Activated gamma-delta T cell (primary cell): ENCODE measurements at places on chromosomes 3 and 15.

- DNase-seq = no peak
Observed at GRCh38 chr3:7536921-7537320, 676.0 kb downstream of the GRM7 start.

GRCh38 chr3:112360561-112360960, 27.6 kb downstream of the CD200 start:
- DNase-seq = no peak

DNA sequence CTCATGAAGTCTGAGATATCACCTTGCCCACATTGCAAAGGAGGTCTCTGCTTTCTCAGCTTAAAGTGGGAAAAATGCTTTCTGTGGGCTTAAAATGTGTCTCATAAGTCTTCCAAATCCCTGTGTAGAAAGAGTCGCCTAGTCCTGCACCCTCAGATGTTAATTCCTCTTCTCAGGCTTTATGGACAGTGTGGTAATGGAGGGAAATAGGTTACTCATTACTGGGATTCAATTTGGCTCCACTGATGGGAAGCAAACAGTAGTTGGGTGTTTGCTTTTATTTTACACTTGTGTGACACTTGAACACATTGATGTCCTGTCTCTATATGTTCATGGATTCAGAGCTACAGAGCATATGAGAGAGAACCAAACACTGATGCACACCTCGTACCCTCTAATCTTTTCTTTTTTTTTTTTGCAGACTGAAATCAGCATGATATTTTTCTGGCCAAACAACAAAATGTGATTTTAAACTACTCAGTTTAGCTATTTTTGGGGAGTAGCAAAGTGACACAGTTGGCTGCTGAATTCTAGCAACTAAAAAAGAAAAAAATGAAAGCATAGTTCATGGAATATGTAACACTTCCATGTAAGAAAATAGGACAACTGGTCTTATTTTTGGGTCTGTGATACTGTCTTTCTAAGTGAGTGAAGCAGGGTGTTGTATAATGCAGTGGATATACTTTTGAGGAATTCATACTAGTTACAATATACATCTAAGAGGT, 8.6 kb downstream of the PTPRG start:
- no peak for DNase-seq

DNA sequence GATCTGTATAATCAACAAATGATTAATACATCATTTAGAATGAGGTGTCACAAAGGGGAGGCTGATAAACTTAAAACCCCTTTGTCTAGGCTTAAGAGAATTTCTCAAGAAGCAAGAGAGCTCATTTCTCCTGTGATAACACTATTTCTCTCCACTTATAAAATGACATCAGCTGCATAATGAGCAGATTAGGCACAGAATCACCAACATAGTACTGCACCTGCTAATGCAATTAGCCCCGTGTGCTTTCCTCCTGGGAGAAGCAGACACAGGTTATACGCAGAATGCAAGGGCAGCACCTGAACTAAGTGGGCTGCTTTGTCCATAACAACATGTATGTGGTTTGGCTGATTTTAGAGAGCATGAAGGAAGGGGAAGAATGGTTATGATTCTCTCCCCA, 515.3 kb upstream of the CFAP20DC start:
- no peak for DNase-seq

GRCh38 chr3:71476950-71477349, 106.6 kb downstream of the FOXP1 start:
- DNase-seq = no peak

DNA sequence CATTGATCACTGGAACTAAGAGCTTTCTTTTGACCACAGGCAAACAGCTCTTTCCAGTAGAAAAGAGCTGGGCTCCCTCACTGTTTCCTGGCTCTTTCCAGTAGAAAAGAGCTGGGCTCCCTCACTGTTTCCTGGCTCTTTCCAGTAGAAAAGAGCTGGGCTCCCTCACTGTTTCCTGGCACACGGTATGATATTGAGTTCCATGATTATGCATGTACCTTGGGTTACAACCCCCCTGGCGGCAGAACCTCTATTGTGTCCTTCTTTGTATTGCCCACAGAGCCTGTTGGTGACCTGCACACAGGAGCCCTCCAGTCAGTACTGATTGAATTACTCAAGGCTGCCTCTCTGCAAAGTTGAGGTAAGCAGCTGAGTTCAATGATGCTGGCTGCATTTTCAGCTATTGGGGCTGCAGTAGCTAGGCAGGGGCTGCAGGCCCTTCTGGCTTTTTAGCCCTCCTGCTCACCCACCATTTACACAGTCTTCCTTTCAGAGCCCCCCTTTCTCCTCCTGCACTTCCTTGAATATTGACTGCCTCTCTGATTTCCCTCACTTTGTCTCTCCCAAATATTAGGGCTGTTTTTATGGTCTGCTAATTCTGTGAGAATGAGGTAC, 10.2 kb downstream of the ACKR2 start:
- no peak for DNase-seq

DNA sequence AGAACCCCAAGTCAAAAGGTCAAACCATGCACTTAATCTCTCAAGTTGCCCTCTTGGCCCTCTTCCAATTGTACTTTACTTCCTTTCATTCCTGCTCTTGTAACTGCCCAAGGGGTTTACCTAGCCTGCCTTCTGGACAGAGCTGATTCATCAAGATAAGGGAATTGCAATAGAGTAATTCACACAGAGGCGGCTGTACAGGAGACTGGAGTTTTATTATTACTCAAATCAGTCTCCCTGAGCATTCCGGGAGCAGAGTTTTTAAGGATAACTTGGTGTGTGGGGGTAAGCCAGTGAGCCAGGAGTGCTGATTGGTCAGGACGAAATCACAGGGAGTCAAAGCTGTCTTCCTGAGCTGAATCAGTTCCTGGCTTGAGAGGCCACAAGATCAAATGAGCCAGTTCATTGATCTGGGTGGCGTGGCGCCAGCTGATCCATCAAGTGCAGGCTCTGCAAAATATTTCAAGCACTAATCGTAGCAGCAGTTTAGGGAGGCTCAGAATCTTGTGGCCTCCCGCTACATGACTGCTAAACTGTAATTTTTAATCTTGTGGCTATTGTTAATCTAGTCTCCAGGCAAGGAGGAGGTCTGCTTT, 590.0 kb downstream of the EPHA3 start:
- no peak for DNase-seq

DNA sequence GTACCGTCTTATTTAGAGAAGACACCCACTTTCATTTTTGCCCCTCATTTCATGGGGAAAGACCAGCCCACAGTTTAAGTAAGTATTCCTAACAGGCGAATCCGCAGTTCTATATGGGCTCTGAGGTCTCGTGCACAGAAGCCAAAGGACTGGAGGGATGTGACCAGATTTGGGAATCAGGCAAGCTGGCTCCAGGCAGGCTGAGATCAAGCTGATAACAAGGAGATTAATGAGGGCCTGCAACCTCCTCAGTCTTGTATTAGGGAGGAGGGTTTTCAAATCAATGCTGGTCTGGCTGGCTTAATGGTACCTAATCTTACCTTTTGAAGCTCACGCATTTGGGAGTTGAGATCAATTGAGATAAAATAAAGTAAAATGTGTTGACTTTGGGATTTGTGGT, 15.3 kb downstream of the ST8SIA2 start:
- no peak for DNase-seq
